ENCODE measurements at places on chromosomes 5 and 9. TPM values are rescaled to one million over a fixed set of nuclear protein-coding genes. Genes with fewer than 3 reads are reported as not detected.

The LCN15 gene
- not detected for total RNA-seq

GRCh38 chr9:9751996-9752395 lies 860.8 kb downstream of the PTPRD start:
- H3K36me3 ChIP-seq: no peaks in the 10 kb centered on the region
- no peaks in the 10 kb centered on the region for H3K27me3 ChIP-seq
- H3K4me3 ChIP-seq: no peak overlapping the region
- peaks cover 3% of the 10 kb centered on the region for H3K4me1 ChIP-seq
- DNase-seq: no peak

DNA sequence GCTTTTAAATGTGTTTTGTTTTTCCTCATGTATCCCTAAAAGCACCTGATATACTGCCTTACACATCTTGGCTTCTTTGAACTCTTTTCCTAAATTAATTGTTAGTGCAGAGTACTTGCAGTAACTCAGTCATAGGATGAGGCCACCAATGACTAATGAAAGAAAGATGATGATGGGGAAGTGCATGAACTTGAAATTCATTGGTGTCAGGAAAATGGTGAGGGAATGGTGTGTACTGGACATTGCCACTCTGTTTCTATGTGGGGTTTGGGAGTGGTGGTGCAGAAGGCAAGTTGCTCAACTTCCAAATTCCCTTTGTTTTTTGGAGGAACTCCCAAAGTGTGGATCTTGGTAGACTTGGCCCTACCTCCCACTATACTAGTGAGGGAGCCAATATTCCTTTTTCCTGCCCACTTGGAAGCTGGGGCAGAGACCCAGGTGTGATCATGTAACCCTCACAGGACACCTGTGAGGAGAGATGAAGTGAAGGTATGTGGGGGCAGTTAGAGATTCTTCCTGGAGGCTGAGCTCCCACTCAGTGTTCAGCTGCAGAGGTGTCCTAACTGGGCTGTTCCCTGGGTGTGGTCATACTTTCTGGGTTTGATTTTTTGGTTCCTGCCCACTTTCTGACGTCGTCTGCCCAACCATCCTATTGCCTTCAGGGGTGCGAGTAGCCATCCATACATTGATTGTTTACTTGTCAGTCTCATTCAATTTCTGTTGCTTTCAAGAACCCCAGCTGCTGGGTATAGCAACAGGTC lies 298.5 kb downstream of the MAST4 start:
- no peak for DNase-seq
- no peak overlapping the region for H3K4me3 ChIP-seq
- H3K4me1 ChIP-seq: no peaks in the 10 kb centered on the region
- H3K36me3 ChIP-seq: no peaks in the 10 kb centered on the region

GRCh38 chr5:96196890-96197289 lies 235.2 kb upstream of the ELL2 start:
- no peak overlapping the region for H3K4me3 ChIP-seq
- H3K36me3 ChIP-seq: no peaks in the 10 kb centered on the region
- no peaks in the 10 kb centered on the region for H3K27me3 ChIP-seq
- no peaks in the 10 kb centered on the region for H3K4me1 ChIP-seq
- no peak overlapping the region for H3K27ac ChIP-seq

DNA sequence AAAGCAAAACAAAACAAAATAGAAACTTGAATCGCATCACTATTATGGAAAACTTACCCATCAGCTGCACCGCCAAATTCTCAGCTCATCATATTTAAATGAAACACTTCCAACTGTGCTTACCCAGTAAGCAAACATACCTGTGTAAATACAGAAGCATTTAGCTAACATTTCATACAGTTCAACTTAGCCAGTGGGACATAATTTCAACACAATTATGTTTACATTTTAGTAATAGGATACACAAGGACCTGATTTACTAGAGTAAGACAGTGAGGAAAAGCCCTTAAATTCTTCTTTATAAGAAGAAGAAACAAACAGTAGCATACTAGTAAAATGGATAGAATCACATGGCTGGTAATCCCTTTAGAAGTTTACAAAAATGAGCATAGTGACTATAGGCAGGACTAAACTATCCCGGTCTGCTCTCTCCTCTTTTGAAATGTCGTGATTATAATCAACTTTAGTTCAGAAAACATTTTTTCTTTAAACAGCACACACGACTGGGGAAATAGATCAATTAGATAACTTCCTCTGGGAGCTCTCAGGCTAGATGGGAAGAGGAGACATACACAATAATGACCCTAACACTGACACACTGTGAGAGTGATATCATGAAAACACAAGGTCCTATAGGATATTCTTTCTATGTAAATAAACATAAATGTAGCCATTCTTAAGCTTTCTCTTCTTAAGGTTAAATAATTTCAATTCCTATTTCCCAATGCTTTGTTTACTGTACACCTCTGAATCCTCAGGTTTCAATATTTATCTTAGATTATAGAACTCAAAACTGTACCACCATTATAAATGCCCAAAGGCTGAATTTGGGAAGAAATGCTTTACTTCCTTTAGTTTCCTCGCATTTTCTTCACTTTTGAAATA lies 15.9 kb upstream of the CDC20B start:
- no peaks in the 10 kb centered on the region for H3K27me3 ChIP-seq
- no peaks in the 10 kb centered on the region for H3K4me1 ChIP-seq
- no peaks in the 10 kb centered on the region for H3K36me3 ChIP-seq
- DNase-seq: no peak
- H3K4me3 ChIP-seq: no peak overlapping the region

DNA sequence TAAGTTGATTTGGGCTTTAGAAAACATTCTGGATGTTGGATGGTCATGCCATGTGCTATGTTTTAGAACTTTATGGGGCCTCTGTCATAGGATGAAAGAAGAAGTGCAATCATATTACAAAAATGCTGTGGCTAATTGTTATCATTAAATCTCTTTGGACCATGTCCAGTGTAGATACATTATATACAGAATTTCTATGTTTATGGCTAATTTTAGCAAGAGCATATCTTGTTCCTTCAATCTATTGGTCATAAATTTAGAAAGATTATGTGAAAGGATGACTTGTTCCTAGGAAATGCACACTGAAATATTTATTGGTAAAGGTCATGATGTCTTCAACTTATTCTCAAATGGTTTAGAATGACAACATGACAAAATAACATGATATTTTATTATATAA lies 42.4 kb upstream of the ELL2 start:
- H3K27me3 ChIP-seq: no peaks in the 10 kb centered on the region
- H3K4me3 ChIP-seq: no peak overlapping the region
- H3K27ac ChIP-seq: no peak overlapping the region

The NR5A1 gene
- not detected for total RNA-seq

GRCh38 chr9:18569941-18570630 lies 96.1 kb downstream of the ADAMTSL1 start:
- no peak overlapping the region for H3K4me3 ChIP-seq
- peaks cover 3% of the 10 kb centered on the region for H3K36me3 ChIP-seq
- H3K27me3 ChIP-seq: no peaks in the 10 kb centered on the region
- no peak overlapping the region for H3K27ac ChIP-seq
- no peak for DNase-seq

- H3K27me3 ChIP-seq: no peaks in the 10 kb centered on the region
- H3K4me3 ChIP-seq: no peak overlapping the region
- DNase-seq: no peak
- H3K27ac ChIP-seq: no peak overlapping the region
- H3K36me3 ChIP-seq: no peaks in the 10 kb centered on the region
- H3K4me1 ChIP-seq: no peaks in the 10 kb centered on the region
Measured at GRCh38 chr5:146051678-146052077, 53.7 kb downstream of the PLAC8L1 start.

DNA sequence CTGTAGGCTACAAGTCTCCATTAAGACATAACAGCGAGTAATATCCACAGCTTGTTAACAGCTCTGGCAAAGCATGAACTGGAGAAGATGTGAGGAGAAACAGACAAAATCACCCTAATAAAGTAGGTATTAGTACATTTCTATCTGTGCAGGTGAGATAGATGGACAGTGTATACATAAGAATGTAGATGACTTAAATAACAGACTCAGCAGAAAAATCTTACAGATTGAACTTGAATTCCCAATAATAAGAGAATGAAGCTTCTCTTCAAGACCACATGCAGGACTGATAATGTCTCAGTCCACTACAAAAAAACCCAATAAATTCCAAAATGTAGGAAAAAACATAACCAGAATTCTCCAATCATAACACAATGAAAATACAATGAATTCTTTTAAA lies 153.0 kb downstream of the IRX2 start:
- H3K27me3 ChIP-seq: no peaks in the 10 kb centered on the region
- no peaks in the 10 kb centered on the region for H3K36me3 ChIP-seq
- DNase-seq: no peak
- no peaks in the 10 kb centered on the region for H3K4me1 ChIP-seq

DNA sequence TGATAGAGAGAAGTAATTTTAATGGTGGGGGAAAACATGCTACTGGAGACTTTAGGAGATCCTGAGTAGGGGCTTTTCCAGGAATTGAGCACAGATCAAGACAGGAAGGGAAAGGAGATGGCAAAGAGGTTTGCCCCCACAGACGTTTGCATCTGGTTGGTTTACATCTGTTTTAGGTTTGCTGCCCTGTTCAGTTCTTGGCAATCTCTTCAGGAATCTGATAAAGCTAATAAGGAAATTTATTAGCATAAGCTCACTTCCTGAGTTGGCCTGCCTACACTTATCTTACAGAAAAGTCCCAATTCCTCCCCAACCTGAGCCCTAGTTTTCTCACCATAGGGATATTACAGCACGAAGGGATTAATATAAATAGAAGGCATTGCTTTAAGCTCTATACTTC lies 3.4 kb upstream of the CFAP95 start:
- no peak overlapping the region for H3K4me3 ChIP-seq
- no peak for DNase-seq
- H3K27ac ChIP-seq: no peak overlapping the region
- H3K36me3 ChIP-seq: no peaks in the 10 kb centered on the region
- H3K4me1 ChIP-seq: no peaks in the 10 kb centered on the region

The CYLC2 gene
- total RNA-seq: not detected

GRCh38 chr5:54388409-54388808 lies 67.1 kb upstream of the HSPB3 start:
- peaks cover 6% of the 10 kb centered on the region for H3K4me1 ChIP-seq
- DNase-seq: no peak
- H3K27ac ChIP-seq: no peak overlapping the region
- H3K4me3 ChIP-seq: no peak overlapping the region

The FER gene
- 50.2 TPM for total RNA-seq

DNA sequence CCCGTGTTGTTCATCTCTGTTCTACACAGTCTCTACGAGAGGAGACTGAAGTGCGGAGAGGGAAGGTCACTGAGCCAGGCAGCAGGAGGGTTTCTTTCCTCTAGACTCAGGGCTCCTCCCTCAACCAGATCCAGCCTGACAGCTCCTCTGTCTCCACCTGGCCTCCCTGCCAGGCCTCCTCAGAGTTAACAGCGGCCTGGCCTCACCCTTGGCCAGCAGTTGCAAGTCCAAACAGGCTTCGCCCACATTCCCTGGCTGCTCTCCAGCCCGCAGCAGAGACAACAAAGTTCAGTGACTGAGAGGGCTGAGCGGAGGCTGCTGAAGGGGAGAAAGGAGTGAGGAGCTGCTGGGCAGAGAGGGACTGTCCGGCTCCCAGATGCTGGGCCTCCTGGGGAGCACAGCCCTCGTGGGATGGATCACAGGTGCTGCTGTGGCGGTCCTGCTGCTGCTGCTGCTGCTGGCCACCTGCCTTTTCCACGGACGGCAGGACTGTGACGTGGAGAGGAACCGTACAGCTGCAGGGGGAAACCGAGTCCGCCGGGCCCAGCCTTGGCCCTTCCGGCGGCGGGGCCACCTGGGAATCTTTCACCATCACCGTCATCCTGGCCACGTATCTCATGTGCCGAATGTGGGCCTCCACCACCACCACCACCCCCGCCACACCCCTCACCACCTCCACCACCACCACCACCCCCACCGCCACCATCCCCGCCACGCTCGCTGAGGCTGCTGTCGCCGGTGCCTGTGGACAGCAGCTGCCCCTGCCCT lies at the start of gene HRCT1:
Gene HRCT1 (plus strand): TSS at position 291 of the 768 bp plus-strand sequence. CDS start 86 bp downstream, at position 377.
- peak; percentile 97 for DNase-seq
- H3K27ac ChIP-seq: peak within 1 kb of the TSS; percentile 88
- no peaks in the 10 kb centered on the region for H3K36me3 ChIP-seq

GRCh38 chr9:120692901-120693699 lies 21.2 kb downstream of the MEGF9 start:
- no peak for DNase-seq
- H3K4me3 ChIP-seq: no peak overlapping the region
- H3K27me3 ChIP-seq: no peaks in the 10 kb centered on the region
- H3K27ac ChIP-seq: no peak overlapping the region

The ARL10 gene
- 13.3 TPM for total RNA-seq

The PCAT7 gene
- total RNA-seq: 0.18 TPM

The SLC22A5 gene
- total RNA-seq: 8.6 TPM

- no peaks in the 10 kb centered on the region for H3K36me3 ChIP-seq
- H3K27me3 ChIP-seq: no peaks in the 10 kb centered on the region
- H3K27ac ChIP-seq: no peak overlapping the region
- no peak for DNase-seq
- no peak overlapping the region for H3K4me3 ChIP-seq
Measured at GRCh38 chr9:36144309-36145232, 8.0 kb downstream of the GLIPR2 start.

GRCh38 chr9:119917175-119917574 lies 547.9 kb upstream of the BRINP1 start:
- H3K4me1 ChIP-seq: no peaks in the 10 kb centered on the region
- no peak overlapping the region for H3K27ac ChIP-seq
- DNase-seq: no peak
- H3K4me3 ChIP-seq: no peak overlapping the region
- H3K27me3 ChIP-seq: no peaks in the 10 kb centered on the region

The RMRP gene
- 14,949 TPM for total RNA-seq

The ANKRD31 gene
- total RNA-seq: 0.24 TPM

GRCh38 chr9:131589124-131589711 lies 43.9 kb downstream of the PRRT1B start:
- H3K36me3 ChIP-seq: no peaks in the 10 kb centered on the region
- H3K4me1 ChIP-seq: no peaks in the 10 kb centered on the region
- H3K27ac ChIP-seq: no peak overlapping the region
- no peaks in the 10 kb centered on the region for H3K27me3 ChIP-seq
- DNase-seq: no peak
- H3K4me3 ChIP-seq: no peak overlapping the region

The IL4 gene
- not detected for total RNA-seq

The CDC20B gene
- total RNA-seq: not detected

- no peak overlapping the region for H3K4me3 ChIP-seq
- H3K36me3 ChIP-seq: no peaks in the 10 kb centered on the region
Measured at GRCh38 chr5:156655732-156656131, 194.4 kb upstream of the PPP1R2B start.

GRCh38 chr5:32949286-32949970 lies 238.3 kb downstream of the NPR3 start:
- H3K4me3 ChIP-seq: no peak overlapping the region
- no peak for DNase-seq

DNA sequence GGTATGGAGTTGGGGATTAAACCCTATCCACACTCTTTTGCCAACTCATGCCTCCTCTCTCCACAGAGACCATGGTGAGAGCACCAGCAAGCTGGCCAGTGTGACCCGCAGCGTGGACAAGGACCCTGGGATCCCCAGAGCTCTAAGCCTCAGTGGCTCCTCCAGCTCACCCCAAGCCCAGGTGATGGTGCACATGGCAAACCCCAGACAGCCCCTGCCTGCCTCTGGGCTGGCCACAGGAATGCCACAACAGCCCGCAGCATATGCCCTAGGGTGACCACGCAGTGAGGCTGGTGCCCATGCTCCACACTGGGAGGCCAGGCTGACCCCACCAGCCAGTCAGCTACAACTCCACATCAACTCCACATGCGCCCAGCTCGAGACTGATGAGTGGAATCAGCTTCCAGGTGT lies 11.5 kb upstream of the CARD19 start:
- no peaks in the 10 kb centered on the region for H3K27me3 ChIP-seq
- DNase-seq: peak; percentile 42
- H3K27ac ChIP-seq: no peak overlapping the region
- H3K36me3 ChIP-seq: no peaks in the 10 kb centered on the region
- no peaks in the 10 kb centered on the region for H3K4me1 ChIP-seq

All from aorta (tissue), 5 donors.